Stimulated activated CD4-positive, alpha-beta T cell treated with anti-CD3 and anti-CD28 coated beads, Interleukin-12 subunit alpha, Interleukin-12 subunit beta, amount 100 ng/mL, for 4 hours (primary cell): ENCODE measurements at places on chromosomes 5 and 9.
A peak's percentile ranks its signal among the peaks of the same experiment; 100 is the strongest.

DNA sequence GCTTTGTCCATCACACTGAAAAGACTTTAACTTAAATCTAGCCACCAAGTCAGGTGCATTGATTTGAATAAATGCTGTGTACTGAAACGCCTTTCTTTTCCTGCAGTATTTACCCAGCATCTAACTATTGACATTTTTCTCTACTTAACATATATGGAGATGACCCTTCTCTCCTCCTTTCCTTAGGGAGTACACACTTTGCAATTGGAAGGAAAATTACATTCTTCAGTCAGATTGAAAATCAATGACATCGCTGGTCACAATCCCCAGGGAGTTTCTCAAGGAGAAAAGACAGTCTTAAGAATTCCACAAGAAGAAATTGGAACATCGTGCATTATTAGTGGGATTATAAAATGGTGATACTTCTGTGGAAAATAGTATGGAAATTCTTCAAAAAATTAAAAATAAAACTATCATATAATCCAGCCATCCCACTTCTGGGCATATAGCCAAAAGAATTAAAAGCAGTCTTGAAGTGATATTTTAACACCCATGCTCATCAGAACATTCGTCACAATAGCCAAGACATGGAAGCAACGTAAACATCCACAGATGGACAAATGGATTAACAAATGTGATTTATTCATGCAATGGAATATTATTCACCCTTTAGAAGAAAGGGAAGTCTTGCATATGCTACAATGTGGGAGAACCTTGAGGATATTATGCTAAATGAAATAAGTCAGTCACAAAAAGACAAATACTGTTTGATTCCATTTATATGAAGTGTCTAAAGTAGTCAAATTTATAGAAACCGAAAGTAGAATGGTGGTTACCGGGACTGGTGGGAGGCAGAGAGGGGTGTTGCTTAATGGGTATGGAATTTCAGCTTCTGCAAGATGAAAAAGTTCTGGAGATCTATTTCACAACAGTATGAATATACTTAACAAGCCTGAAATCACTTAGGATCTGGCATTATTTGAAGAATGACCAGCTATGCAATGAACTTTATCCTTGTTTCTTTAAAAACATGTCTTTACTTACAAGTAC, 14.3 kb upstream of the FREM1 start:
- DNase-seq = no peak

DNA sequence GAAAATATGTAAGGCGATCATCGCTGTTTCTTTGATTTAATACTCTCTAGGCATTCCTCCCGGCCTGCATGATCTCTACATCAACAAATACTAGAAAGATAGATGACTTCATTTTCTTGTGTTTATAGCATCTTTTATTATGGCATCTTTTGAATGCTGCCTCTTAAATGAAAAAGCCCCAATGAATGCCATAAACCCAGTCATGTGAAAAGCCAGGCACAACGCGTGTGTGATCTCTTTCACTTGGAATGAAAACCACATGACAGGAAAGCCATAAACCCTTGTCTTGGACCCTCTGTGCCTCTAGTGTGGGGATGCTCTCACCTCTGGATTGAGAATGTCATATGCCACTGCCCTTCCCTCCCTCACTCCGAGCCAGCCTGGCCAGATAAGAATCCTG, 476.2 kb downstream of the SEMA5A start:
- no peak for DNase-seq

GRCh38 chr9:92407818-92408217, 3.4 kb upstream of the OGN start:
- no peak for DNase-seq

- no peak for DNase-seq
Measured at GRCh38 chr5:81420039-81420667, 26.2 kb upstream of the ACOT12 start.

- no peak for DNase-seq
Measured at GRCh38 chr9:1051210-1051583, 1.0 kb downstream of the DMRT2 start.

- no peak for DNase-seq
Measured at GRCh38 chr5:18142831-18143230, 508.6 kb downstream of the TAF11L14 start.

GRCh38 chr9:135910216-135910615, 2.9 kb upstream of the CAMSAP1 start:
- DNase-seq = no peak

- no peak for DNase-seq
Measured at GRCh38 chr5:168877132-168877892, 298.1 kb upstream of the PANK3 start.

GRCh38 chr9:133604214-133604613, 5.0 kb downstream of the FAM163B start:
- peak; percentile 12 for DNase-seq

- DNase-seq = no peak
Measured at GRCh38 chr5:162268694-162269481, 201.3 kb downstream of the GABRG2 start.

DNA sequence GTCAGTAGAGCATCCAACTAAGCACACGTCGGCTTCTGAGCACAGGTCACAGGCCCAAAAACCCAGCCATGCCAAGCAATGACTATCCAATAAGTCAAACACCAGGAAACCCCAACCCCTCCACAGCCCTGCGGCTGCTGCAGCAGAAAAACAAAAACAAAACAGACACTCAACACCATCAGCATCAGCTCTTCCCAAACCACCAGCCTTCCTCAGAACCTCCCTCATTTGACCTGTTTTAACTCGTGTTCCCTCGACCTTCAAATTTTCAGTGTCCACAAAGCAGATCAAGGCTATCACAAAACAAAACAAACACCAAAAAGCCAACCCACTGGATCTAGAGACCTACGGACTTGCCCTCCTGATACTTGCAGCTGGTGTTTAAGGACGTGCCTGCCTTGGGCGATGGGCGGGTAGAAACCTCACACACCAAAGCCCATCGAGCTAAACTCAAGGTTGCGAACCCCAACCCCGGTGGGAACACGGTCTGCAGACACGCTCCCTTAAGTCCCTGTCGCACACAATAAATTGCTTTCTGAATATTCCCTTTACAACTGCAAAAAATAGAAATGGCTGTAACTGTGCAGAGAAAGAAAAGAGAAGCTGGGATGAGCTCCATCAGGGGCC, 247.1 kb upstream of the ANKRD55 start:
- DNase-seq = no peak

- no peak for DNase-seq
Measured at GRCh38 chr5:159427180-159428012, 97.1 kb upstream of the IL12B start.

GRCh38 chr5:54573812-54574489, 56.4 kb downstream of the SNX18 start:
- DNase-seq = no peak

GRCh38 chr9:105194234-105194633, 50.2 kb upstream of the SLC44A1 start:
- DNase-seq = no peak

GRCh38 chr9:126703002-126703865, 89.5 kb downstream of the LMX1B start:
- DNase-seq = no peak

DNA sequence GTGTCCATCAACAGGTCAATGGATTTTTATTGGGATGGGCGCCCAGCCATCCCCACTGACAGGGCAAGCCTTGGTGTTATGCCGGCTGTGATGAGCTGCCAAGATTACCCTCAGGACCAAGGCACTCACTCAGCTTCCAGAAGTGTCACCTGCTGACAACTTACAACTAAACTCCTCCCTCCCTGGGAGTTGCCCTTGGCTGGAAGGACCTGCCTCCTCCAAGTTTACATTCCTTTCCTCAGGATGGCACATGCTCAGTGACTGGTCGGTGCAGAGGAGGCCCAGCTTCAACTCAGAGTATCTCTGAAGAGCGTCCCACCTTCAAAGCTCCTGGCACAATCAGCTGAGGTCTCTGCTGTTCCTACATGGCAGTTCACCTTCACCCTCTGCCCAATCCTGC, 52.5 kb upstream of the ZBTB43 start:
- no peak for DNase-seq
